Fibroblast of lung (primary cell): ENCODE measurements at places on chromosomes 5 and 9. TPM values are rescaled to one million over a fixed set of nuclear protein-coding genes. Genes with fewer than 3 reads are reported as not detected.

The MARCOL gene
- not detected in 2 replicates for total RNA-seq

The PKD2L2 gene
- 0.26 TPM in 1 of 2 replicates, not detected in the other for total RNA-seq

The CKMT2 gene
- total RNA-seq: 8.0 and 19.3 TPM in 2 replicates

The STC2 gene
- total RNA-seq: 110 and 299 TPM in 2 replicates

The IARS1 gene
- total RNA-seq: 538 and 595 TPM in 2 replicates

The PPIC gene
- total RNA-seq: 65.7 and 70.1 TPM in 2 replicates

The HSD17B3 gene
- 0.17 TPM in 1 of 2 replicates, not detected in the other for total RNA-seq

The FPGS gene
- 58.6 and 77.0 TPM in 2 replicates for total RNA-seq

The LHX6 gene
- total RNA-seq: not detected in 2 replicates

The ELAVL2 gene
- total RNA-seq: under 0.01 and 0.26 TPM in 2 replicates

The ANKRD34B gene
- not detected in 2 replicates for total RNA-seq

The SPATA31D4 gene
- not detected in 2 replicates for total RNA-seq

The TRAPPC13 gene
- total RNA-seq: 23.9 and 34.8 TPM in 2 replicates

The SLF1 gene
- total RNA-seq: 4.5 and 5.4 TPM in 2 replicates

The IFNE gene
- 3.9 and 6.6 TPM in 2 replicates for total RNA-seq

The MEF2C gene
- 5.4 and 12.2 TPM in 2 replicates for total RNA-seq

The CDKN2A gene
- 10.8 and 19.2 TPM in 2 replicates for total RNA-seq

The SPINK6 gene
- total RNA-seq: not detected in 2 replicates

The DMRTA1 gene
- total RNA-seq: 0.26 and 0.83 TPM in 2 replicates
